Activated B cell treated with CpG ODN at 0.5 μM for 24 hours (primary cell): ENCODE measurements at places on chromosomes 6 and 20. TPM values are rescaled to one million over a fixed set of nuclear protein-coding genes. Genes with fewer than 3 reads are reported as not detected.
A peak's percentile ranks its signal among the peaks of the same experiment; 100 is the strongest.

Gene C6orf58
- not detected in 2 replicates for total RNA-seq

Gene WFDC12
- total RNA-seq: not detected in 2 replicates

Gene BACH2
- 79.6 and 90.4 TPM in 2 replicates for total RNA-seq

Gene EPPIN
- not detected in 2 replicates for total RNA-seq

Gene ADAM33
- total RNA-seq: not detected in 2 replicates

Gene XKR7
- total RNA-seq: 0.04 and 0.12 TPM in 2 replicates

DNA sequence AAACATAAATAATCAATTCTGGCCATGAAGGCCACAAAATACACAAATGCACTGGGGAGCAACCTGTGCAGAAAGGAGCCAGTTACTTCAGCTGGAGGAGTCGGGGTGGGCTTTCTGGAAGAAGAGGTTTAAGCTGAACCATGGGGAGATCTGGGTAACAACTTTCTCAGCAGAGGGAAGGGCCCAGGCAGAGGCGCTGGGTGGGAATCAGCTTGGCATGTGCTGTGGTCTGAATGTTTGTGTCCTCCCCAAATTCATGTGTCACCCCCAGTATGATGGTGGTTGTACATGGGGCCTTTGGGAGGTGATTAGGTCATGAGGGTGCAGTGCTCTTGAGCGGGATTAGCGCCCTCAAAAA, 107.9 kb downstream of the SYCP2 start:
- no peak for DNase-seq
- H3K4me3 ChIP-seq: no peak overlapping the region
- no peaks in the 10 kb centered on the region for H3K4me1 ChIP-seq

DNA sequence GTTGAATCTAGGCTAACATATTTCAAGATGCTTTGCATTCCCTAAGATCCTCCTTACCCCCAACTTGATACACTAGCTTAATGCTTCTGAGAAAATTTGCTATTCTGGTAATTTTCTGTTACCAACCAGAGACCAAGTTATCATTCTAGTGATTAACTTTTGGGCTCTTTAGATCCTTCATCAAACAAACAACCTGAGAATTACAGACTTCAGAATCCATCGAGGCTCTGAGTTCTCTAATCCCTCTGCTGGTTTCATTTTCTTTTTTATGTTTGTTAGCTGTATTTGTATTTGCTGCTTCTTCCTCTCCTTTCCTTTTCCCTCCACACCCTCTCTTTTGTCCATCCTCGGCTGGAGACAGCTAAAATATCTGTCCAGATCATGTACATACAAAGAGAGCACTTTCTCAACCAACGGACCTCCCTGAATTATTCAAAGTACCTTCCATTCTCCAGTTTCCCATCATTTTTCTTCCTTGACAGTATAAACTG, 98.7 kb upstream of the RIPOR2 start:
- H3K27me3 ChIP-seq: no peaks in the 10 kb centered on the region
- peaks cover 82% of the 10 kb centered on the region for H3K4me1 ChIP-seq
- peak overlapping the region; percentile 77 for H3K27ac ChIP-seq
- H3K36me3 ChIP-seq: peaks cover 75% of the 10 kb centered on the region
- H3K4me3 ChIP-seq: peak overlapping the region; percentile 78

DNA sequence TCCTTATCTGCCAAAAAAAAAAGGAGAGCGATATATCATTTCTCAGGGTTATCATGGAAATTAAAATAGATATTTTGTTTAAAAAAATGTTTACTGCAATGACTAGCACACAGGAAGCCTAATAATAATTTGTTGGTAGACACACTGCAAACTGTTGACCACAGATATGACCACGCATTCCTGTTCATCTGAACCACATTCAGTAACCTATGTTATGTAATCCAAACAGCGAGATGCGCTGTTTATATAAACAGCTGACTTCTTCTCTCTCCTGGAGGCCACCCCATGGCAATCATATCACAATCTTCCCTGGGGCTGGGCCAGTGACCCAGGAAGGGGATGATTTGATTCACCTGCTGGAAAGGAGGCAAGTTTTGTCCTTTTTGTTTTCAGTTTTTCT, 129.3 kb upstream of the UST start:
- H3K27ac ChIP-seq: no peak overlapping the region
- H3K36me3 ChIP-seq: no peaks in the 10 kb centered on the region
- DNase-seq: no peak
- H3K4me1 ChIP-seq: peaks cover 5% of the 10 kb centered on the region
- H3K4me3 ChIP-seq: no peak overlapping the region

GRCh38 chr20:48793776-48794175, 34.0 kb downstream of the PREX1 start:
- H3K27me3 ChIP-seq: no peaks in the 10 kb centered on the region
- peaks cover 38% of the 10 kb centered on the region for H3K4me1 ChIP-seq
- DNase-seq: no peak
- H3K27ac ChIP-seq: peak overlapping the region; percentile 57
- H3K36me3 ChIP-seq: no peaks in the 10 kb centered on the region
- H3K4me3 ChIP-seq: no peak overlapping the region

- peak overlapping the region; percentile 58 for H3K4me3 ChIP-seq
- H3K36me3 ChIP-seq: no peaks in the 10 kb centered on the region
- H3K27ac ChIP-seq: no peak overlapping the region
- H3K27me3 ChIP-seq: peaks cover 2% of the 10 kb centered on the region
- DNase-seq: peak; percentile 43
These were observed 180.4 kb downstream of the ZNF217 start for GRCh38 chr20:53413186-53413631.

DNA sequence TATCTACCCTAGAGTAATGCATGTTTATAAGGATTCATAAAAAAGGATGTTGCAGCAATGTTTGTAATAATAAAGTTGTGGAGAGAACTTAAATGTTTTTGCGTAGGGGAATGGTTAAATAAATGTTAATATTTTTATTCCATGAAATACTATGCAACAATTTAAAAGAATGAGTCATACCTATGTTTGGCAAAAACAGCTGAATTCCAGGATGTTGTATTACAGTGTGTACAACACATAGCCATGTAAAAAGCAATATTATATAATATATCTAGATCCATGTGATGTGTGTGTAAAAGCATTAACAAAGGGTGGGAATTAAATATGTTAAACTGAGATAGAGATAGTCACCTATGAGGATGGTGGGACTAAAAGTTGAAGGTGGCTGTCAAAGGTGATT, 21.1 kb upstream of the PKIB start:
- no peaks in the 10 kb centered on the region for H3K36me3 ChIP-seq
- no peaks in the 10 kb centered on the region for H3K4me1 ChIP-seq
- no peaks in the 10 kb centered on the region for H3K27me3 ChIP-seq
- H3K27ac ChIP-seq: no peak overlapping the region
- no peak overlapping the region for H3K4me3 ChIP-seq
- no peak for DNase-seq

DNA sequence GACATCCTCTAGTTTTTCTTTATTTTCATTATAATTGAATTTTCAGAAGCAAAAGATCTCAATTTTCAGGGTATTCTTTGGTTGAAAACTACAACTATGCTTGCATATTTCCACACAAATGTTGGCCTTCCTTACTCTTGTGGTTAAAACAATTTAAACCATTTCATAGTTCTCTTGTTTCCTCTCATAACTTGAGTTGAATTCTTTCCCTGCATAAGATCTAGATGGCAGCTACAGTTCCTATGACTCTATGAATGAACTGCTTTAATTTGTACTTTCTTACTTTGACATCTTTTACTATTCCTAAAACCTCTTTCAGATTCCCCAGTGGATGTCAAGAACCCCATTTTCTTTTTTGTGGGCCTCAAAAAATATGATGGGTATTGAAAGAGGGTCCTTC, 564.5 kb downstream of the NKAIN2 start:
- H3K4me1 ChIP-seq: no peaks in the 10 kb centered on the region
- DNase-seq: no peak
- H3K27me3 ChIP-seq: no peaks in the 10 kb centered on the region
- no peak overlapping the region for H3K27ac ChIP-seq
- H3K4me3 ChIP-seq: no peak overlapping the region

- no peaks in the 10 kb centered on the region for H3K36me3 ChIP-seq
- no peak for DNase-seq
- H3K27ac ChIP-seq: peak overlapping the region; percentile 85
These were observed 179.9 kb downstream of the ZDHHC14 start for GRCh38 chr6:157560691-157561413.

GRCh38 chr20:61435823-61436220, 183.8 kb downstream of the CDH4 start:
- no peak overlapping the region for H3K27ac ChIP-seq
- no peaks in the 10 kb centered on the region for H3K4me1 ChIP-seq
- H3K4me3 ChIP-seq: no peak overlapping the region
- H3K36me3 ChIP-seq: no peaks in the 10 kb centered on the region
- H3K27me3 ChIP-seq: no peaks in the 10 kb centered on the region

DNA sequence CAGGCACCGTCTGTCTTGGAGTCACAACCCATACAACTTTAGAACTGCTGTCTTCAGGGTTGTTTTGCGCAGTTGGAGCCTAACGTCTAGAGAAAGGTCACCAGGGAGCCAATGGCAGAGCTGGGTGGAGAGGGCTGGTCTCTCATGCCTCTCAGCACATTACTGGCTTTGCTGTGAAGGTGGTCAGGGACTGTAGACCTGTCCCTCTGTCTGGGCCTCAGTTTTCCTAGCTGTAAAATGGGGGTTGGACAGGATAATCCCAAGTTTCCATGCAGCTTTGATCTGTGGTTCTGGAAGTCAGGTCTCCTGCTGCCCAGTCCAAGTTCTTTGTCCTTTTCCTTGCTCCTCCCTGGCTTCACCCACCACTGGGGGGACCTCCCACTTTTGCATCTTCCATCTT, 52.2 kb upstream of the EPB41L1 start:
- no peak overlapping the region for H3K27ac ChIP-seq
- no peak for DNase-seq
- H3K36me3 ChIP-seq: no peaks in the 10 kb centered on the region
- H3K4me1 ChIP-seq: peaks cover 14% of the 10 kb centered on the region
- no peak overlapping the region for H3K4me3 ChIP-seq

- H3K4me1 ChIP-seq: no peaks in the 10 kb centered on the region
- no peaks in the 10 kb centered on the region for H3K36me3 ChIP-seq
- no peak for DNase-seq
- peaks cover 30% of the 10 kb centered on the region for H3K27me3 ChIP-seq
- no peak overlapping the region for H3K4me3 ChIP-seq
These were observed 137.5 kb upstream of the PTPN1 start for GRCh38 chr20:50372770-50373088.

DNA sequence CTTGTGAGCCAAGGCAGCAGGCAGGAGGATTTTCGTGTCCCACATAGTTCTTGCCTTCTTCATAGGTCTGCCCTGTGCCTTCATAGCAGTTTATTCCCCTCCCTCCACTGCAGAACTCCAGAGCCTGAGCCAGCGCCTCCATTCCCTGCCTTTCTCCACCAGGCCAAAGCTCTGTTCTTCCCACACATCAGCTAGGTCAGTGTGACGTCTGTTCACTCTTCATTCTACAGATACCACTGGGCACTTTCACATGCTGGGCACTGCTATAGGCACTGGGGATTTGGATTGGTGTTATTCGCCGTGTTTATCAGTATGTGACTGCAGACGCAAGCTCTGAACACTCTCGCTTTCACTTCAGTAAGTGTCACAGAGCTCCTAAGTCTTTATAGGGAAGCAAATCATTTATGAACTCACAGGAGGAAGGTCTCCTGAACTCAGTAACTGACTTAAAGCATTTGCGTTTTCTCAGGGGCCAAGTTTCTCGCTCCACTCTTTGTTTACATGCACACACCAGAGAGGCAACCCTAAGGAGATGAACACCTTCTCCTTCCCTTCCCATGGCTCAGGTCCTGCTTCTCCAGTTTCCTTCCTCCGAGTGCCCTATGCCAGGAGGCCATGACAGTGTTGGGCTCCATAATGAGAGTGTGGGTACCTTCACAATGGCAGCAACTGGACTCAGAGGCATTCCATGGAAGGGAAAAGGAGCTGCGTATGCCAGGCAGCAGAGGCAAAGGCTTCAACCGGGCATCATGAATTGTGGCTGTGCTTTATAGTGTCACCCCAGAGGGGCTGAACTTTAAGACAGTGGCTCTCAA, 6.3 kb upstream of the APMAP start:
- peaks cover 19% of the 10 kb centered on the region for H3K36me3 ChIP-seq
- no peaks in the 10 kb centered on the region for H3K27me3 ChIP-seq
- H3K27ac ChIP-seq: no peak overlapping the region
- no peak overlapping the region for H3K4me3 ChIP-seq
- no peak for DNase-seq
- peaks cover 17% of the 10 kb centered on the region for H3K4me1 ChIP-seq

- H3K4me1 ChIP-seq: no peaks in the 10 kb centered on the region
- no peak for DNase-seq
- H3K27me3 ChIP-seq: no peaks in the 10 kb centered on the region
- H3K27ac ChIP-seq: no peak overlapping the region
These were observed 617.8 kb downstream of the MMUT start for GRCh38 chr6:48845219-48845618.

DNA sequence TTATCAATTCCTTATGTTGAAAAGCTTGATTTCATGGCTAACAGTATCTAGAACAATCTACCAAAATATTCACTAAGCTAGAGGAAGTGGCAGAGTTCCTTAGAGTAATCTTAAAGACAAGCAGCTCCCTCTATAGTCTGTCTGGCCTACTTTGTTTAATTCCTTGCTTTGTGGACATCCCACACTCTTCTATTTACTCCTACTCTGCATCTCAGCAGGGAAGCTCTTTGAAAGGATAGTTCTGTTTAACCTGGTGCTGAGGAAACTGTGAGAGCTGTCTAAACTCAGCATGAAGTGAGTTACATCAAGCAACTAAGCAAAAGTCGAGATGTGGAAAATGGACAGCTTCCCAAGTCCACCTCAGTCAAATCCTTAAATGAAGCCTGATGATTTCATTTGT, 4.3 kb downstream of the REV3L start:
- DNase-seq: no peak
- H3K36me3 ChIP-seq: peaks cover 6% of the 10 kb centered on the region
- peaks cover 33% of the 10 kb centered on the region for H3K4me1 ChIP-seq
- no peaks in the 10 kb centered on the region for H3K27me3 ChIP-seq

- no peak overlapping the region for H3K27ac ChIP-seq
- no peaks in the 10 kb centered on the region for H3K36me3 ChIP-seq
- DNase-seq: no peak
- H3K4me1 ChIP-seq: no peaks in the 10 kb centered on the region
- no peaks in the 10 kb centered on the region for H3K27me3 ChIP-seq
These were observed 178.3 kb upstream of the FOXA2 start for GRCh38 chr20:22762576-22763256.

- peaks cover 6% of the 10 kb centered on the region for H3K4me1 ChIP-seq
- no peak overlapping the region for H3K4me3 ChIP-seq
- H3K36me3 ChIP-seq: no peaks in the 10 kb centered on the region
- no peak for DNase-seq
- peaks cover 72% of the 10 kb centered on the region for H3K27me3 ChIP-seq
- H3K27ac ChIP-seq: no peak overlapping the region
These were observed 5.3 kb upstream of the SCUBE3 start for GRCh38 chr6:35208419-35208818.

- H3K36me3 ChIP-seq: no peaks in the 10 kb centered on the region
- no peak overlapping the region for H3K4me3 ChIP-seq
- no peak for DNase-seq
- H3K4me1 ChIP-seq: no peaks in the 10 kb centered on the region
- H3K27me3 ChIP-seq: peaks cover 5% of the 10 kb centered on the region
These were observed 222.6 kb upstream of the QKI start for GRCh38 chr6:163191704-163192537.
